Esophagus squamous epithelium (tissue), 5 donors: ENCODE measurements at places on chromosomes 6 and 20. TPM values are rescaled to one million over a fixed set of nuclear protein-coding genes. Genes with fewer than 3 reads are reported as not detected.

Gene COL19A1
- not detected for total RNA-seq

Gene GRM4
- not detected for total RNA-seq

Gene HLA-DRB1
- 20.2 TPM for total RNA-seq

Gene ELOVL4
- 16.9 TPM for total RNA-seq

Gene APCDD1L
- total RNA-seq, result 0.44 TPM

Gene LAMA4
- total RNA-seq, result 9.8 TPM

Gene CTCFL
- total RNA-seq, result not detected
